Fibroblast of the aortic adventitia (primary cell): ENCODE measurements at places on chromosomes 2 and 18. TPM values are rescaled to one million over a fixed set of nuclear protein-coding genes. Genes with fewer than 3 reads are reported as not detected.

DNA sequence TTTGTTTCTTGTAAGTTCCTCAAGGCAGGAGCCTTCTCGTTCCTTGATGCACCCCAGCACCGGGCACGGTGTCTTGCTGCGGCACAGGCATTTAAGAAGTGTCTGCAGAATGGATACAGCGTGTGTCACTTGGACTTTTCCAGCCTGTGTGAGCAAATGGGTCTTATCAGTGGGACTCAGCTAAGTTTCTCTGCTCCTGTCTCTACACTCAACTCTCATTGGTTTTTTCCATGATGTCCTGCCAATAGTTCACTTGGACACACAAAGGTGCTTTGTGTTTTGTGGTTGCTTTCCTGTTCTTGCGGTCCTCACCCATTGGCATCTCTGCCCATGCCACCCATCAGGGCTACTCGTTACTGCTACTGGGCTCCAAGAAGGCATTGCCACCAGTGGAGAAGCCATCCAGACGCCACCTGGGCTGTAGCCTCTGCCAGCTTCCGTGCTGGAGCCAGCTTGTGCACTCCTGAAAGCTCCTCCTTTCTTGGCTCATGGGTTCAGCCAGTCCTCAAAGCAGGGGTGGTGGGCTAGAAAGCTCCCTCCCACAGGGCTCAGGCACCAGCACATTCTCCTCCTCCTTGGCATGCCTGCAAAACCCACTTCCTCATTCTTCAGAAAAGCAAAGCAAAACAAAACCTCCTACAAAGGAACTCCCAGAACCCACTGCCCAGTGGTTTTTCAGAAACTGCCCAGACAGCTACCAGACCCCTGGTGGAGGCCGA is 41.4 kb downstream of the IL1R2 start:
- peak; percentile 95 for DNase-seq

The SPR gene
- 14.3 and 58.3 TPM in 2 replicates for total RNA-seq

The CHRNG gene
- total RNA-seq: not detected in 2 replicates

- no peak for DNase-seq
Measured at GRCh38 chr18:57087644-57088376, 59.1 kb upstream of the BOD1L2 start.

The GPR45 gene
- total RNA-seq: not detected in 2 replicates

The SYT4 gene
- total RNA-seq: under 0.01 TPM in 1 of 2 replicates, not detected in the other

- DNase-seq: peak; percentile 82
Measured at GRCh38 chr2:98385050-98385699, 38.9 kb downstream of the CNGA3 start.

DNA sequence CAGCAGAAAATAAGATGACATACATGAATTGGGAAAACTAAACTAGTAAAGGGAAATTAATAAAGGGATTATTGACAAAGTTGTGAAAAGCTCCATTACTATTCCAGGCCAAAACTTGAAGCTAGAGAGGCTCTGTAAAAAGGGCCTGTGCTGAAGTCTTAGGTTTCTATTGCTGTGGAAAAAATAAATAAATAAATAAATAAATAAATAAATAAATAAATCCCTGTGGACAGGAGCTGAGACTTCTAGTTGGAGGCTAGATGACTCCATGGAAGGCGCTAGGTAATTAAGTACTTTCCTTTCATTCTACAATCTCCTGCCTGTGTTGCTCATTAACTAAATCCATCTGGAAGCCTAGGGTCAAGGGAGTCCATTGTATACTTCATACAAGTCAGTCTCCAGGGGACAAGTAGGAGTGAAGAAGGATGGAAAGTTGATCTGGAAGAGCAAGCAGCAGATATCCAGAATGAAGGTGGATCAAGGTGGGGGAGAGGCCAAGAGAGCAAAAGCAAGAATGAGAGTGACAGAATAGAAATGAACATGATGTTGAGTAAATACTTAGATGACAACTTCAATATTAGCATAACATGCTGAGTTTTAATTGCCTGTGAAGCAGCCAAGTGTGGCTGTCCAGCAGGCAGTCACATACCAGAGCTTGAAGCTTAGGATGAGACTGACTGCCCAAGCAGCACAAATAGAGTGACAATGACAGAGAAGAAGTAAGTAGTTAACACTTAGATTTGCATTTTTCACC is 26.2 kb upstream of the CCNT2 start:
- DNase-seq: no peak

The CHST10 gene
- 10.2 and 11.0 TPM in 2 replicates for total RNA-seq

GRCh38 chr18:48026216-48026615 is 95.8 kb upstream of the SMAD2 start:
- DNase-seq: no peak

- no peak for DNase-seq
Measured at GRCh38 chr2:31016648-31017047, 121.6 kb downstream of the GALNT14 start.

GRCh38 chr2:15964936-15965563 is 24.7 kb downstream of the MYCN start:
- no peak for DNase-seq

The FHL2 gene
- total RNA-seq: 92.4 and 267 TPM in 2 replicates

DNA sequence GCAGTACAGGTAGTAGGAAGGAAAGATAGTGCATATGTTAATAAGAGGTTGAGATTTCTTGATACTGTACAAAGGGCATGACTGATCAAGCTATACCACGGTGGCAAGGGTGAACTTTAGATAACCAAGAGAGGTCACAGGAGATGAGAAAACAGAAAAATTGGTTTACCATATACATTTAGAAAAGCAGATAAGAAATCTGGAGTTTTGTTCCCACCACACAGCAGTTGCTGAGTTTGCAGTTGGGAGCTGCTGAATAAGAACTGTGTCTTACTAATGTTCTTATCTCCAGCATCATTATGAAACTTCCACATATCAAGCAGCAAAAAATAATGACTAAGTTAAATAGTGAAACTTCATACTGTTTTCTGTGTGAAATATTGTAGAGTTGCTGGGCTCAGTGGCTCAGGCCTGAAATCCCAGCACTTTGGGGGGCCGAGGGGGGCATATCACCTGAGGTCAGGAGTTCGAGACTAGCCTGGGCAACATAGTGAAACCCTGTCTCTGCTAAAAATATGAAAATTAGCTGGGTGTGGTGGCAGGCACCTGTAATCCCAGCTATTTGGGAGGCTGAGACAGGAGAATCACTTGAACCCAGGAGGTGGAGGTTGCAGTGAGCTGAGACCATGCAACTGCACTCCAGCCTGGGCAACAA is 12.0 kb upstream of the IMPACT start:
- DNase-seq: no peak

The OTX1 gene
- total RNA-seq: 0.27 and 0.57 TPM in 2 replicates

The SLC35F5 gene
- total RNA-seq: 164 and 174 TPM in 2 replicates

GRCh38 chr18:79930020-79930642 is 21.3 kb downstream of the SLC66A2 start:
- DNase-seq: peak; percentile 22

GRCh38 chr2:73324126-73324725 is 30.9 kb upstream of the EGR4 start:
- no peak for DNase-seq

The SLC4A3 gene
- total RNA-seq: 2.5 and 14.7 TPM in 2 replicates

- DNase-seq: peak; percentile 33
Measured at GRCh38 chr2:207796585-207797350, 27.1 kb upstream of the FZD5 start.

GRCh38 chr18:45901654-45902210 is 65.4 kb downstream of the EPG5 start:
- no peak for DNase-seq

DNA sequence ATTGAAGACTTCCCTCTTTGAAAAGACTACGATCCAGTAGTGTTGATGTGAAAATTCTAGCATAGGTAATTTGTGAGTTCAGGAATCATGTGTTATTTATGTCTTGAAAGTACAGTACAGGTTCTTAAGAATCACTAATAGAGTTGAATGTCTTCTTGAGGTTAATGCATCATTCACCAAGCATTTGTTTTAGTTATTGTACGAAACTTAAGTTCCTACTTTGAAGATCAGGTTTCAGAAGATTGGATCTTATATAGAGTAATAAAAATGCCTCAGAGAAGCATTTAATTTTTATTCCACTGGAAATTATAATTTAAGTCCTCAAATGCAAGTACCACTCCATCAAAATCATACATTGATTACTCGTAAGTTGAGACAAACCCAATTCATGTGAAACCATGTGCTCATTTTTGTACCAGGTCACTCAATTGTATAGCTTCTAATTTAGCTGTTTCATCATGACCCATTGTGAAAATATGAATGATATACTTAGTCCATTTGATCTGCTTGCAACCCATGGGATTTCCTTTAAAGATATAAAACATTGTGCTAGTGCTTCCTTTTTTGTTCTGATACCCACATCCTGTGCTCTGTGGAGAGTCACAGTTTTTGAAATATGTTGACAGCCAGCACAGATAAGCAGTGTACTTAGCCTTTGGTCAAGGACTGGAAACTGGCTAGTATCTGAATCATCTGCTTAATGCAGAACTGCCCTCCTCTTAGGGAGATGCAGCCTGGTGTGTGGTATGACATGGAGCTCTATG is 22.5 kb upstream of the RAB27B start:
- peak; percentile 92 for DNase-seq

DNA sequence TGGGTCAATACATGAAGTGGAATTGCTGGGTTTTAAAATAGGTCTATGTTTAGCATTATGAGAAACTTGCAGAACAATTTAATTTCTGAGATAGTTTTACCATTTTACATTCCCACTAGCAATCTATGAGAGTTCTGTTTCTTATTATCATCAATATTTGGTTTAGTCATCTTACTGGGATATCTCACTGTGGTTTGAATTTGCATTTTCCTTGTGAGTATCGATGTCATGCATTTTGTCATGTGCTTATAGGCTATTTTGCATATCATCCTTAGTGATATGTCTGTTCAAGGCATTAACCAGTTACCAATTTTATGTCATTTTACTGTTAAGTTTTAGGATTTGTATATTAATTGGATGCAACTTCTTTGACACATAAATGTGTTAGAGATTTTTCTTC is 204.4 kb downstream of the MCFD2 start:
- peak; percentile 39 for DNase-seq

GRCh38 chr2:61750624-61751023 is 103.2 kb downstream of the FAM161A start:
- peak; percentile 76 for DNase-seq

GRCh38 chr18:77320971-77321559 is 71.4 kb downstream of the GALR1 start:
- DNase-seq: no peak

GRCh38 chr2:149727927-149728326 is 140.4 kb upstream of the MMADHC start:
- no peak for DNase-seq

The CPO gene
- total RNA-seq: 0.18 TPM in 1 of 2 replicates, not detected in the other

- DNase-seq: peak; percentile 62
Measured at GRCh38 chr18:59540780-59541179, 156.4 kb downstream of the CCBE1 start.

The CLASP1 gene
- total RNA-seq: 45.6 and 49.8 TPM in 2 replicates

The MROH2A gene
- under 0.01 TPM in 1 of 2 replicates, not detected in the other for total RNA-seq

DNA sequence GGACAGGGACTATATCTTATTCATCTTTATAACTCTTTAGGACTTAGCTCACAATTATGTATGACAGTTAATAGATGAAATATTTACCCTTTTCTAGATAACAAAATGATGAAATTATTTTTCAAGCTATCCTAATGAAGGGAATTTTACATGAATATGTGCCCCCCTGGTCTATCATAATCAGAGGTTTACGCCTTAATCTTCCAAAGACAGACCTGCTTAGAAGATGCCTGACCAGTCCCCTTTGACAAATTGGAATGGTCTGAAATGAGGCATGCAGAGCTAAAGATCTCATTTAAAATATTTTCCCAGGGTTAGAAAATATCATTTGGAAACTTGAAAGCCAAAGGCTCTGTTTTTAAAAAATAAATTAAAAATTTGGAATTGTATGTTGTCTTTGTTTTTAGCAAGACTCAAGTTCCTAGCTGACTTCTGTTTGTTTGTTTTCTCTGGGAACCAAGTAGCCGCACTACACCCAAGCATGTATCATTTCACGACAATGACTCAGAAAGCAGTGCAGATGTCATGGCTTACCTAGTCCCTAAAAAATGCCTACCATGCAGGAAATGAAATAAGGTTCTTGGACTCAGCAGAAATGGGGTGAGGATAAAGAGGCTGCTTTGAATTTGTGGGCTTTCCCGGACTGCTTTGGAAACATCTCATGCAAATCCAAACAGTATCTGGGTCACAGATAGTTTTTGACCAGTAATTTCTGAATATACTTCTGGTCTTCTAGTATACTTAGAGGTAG is 162.1 kb downstream of the ZEB2 start:
- peak; percentile 92 for DNase-seq

The FNDC4 gene
- 7.3 and 45.8 TPM in 2 replicates for total RNA-seq

The KANSL1L gene
- 28.2 and 43.4 TPM in 2 replicates for total RNA-seq

GRCh38 chr18:69808399-69808798 is 139.3 kb downstream of the CD226 start:
- no peak for DNase-seq

DNA sequence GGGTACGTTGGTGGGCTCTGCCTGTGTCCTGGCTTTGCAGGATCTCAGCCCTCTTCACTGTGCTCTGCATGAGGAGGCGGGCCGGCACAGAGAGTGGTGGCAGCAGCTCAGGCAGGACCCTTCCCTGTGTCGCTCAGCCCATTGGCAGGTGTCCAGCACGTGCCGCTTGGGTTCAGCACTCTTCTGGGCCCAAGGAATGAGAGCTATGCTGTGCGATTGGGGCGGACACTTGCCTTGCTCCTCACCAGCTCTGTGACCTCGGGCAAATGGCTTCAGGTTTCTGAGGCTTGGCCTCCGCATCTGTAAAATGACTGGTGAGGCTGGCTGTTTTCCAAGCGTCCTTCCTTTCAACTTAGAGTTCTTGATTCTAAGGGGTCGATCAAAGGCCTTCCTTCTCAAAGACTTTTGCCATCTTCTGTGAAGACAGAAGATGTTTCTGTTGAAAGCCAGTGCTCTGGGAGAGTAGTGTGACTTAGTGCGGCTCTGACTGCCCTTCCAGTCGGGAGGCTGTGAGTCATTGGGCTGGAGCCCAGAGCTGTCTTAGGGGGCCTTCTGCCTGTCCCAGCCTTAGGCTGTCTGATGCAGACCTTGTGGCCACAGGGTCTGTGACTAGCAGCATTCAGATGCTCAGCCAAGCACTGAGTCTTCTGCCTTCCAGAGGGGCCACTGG is 35.6 kb downstream of the GLI2 start:
- peak; percentile 92 for DNase-seq

The LYG1 gene
- total RNA-seq: 0.09 TPM in 1 of 2 replicates, not detected in the other

The ARHGAP15 gene
- not detected in 2 replicates for total RNA-seq

DNA sequence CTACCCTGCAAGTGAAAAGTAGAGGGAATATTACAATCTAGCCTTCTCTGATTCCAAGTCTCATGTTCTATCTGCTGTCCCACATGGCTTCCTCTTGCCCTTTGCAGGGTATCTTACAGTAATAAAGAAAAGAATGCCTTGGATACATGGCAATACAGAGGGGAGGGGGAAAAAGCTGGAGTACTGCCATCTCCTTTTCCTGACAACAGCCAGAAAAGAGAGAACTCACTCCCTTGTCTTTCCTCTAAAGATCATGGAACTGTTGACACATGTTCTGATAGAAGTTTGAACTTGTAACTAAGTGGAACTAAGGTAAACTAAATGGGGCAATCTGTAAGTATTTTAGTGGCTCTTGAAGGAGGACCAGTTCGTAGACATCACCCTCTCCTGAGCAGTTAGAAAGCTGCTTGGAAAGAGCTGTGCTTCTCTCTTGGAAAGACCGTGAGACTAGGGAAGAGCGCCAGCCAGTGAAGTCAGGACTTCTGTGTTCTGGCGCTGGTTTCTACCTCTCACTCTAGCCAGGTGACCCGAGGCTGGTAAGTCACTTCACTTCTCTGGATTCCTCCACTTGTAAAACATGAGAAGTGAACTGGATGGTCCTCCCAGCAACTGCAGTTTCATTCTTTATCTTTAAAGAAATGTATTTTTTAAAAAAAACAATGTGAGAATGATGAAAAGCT is 242.3 kb upstream of the FOSL2 start:
- peak; percentile 14 for DNase-seq
